HepG2 (cell line): ENCODE measurements at places on chromosomes 1 and 21. TPM values are rescaled to one million over a fixed set of nuclear protein-coding genes. Genes with fewer than 3 reads are reported as not detected.

The HSF2BP gene
- total RNA-seq = 1.6 and 2.2 TPM in 2 replicates

- DNase-seq = no peak
These were observed 99.2 kb upstream of the PALMD start for GRCh38 chr1:99546432-99547416.

DNA sequence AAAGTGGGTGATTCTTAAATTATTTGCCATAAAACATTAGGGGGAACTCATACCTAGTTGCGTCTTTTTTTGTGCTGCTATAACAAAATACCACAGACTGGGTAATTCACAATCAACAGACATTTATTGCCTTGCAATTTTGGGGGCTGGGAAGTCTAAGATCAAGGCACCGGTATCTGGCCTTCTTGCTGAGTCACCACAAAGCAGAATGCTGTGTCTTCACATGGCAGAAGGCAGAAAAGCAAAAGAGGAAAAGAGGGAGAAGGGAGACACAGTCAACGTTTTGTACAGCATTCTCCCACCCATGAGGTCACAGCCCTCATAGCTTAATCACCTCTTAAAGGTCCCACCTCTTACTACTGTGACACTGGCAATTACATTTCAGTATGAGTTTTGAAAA lies 291.0 kb downstream of the CHRM3 start:
- no peak for DNase-seq

DNA sequence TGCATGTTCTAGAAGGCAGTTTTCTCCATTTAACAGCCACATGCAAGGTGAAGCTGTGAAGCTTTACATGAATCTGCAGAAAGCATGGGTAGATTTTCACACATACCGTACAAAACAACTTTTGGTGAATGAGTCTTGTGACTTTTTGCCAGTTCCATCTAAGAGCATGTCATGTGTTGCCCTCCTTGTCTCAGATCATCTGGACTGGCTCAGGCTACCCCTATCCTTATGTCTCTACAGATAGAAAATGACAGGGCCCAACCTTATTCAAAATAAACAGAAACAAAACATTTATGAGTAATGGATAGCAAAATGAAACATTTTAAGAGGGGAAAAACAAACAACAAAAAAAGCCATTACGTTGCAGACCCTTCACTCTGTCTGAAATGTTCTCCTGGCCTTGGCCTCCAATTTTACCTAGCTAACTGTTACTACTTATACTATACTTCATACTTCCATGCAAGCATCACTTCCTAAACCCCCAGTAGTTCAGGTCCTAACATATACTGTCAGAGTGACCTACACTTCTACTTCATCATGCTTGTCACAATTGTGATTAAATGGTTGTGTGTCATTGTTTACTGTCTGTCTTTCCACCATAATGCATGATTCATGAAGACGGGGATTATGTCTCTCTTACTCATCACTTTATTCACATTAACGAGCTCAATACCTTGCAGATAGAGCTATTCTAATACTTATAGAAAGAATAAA lies 39.0 kb downstream of the LRRC8C start:
- no peak for DNase-seq

- DNase-seq = peak; percentile 50
These were observed 3.8 kb downstream of the RNF186 start for GRCh38 chr1:19811206-19811851.

GRCh38 chr1:99613716-99614115 lies 32.2 kb upstream of the PALMD start:
- DNase-seq = no peak

The SPRR2G gene
- total RNA-seq = not detected in 2 replicates

DNA sequence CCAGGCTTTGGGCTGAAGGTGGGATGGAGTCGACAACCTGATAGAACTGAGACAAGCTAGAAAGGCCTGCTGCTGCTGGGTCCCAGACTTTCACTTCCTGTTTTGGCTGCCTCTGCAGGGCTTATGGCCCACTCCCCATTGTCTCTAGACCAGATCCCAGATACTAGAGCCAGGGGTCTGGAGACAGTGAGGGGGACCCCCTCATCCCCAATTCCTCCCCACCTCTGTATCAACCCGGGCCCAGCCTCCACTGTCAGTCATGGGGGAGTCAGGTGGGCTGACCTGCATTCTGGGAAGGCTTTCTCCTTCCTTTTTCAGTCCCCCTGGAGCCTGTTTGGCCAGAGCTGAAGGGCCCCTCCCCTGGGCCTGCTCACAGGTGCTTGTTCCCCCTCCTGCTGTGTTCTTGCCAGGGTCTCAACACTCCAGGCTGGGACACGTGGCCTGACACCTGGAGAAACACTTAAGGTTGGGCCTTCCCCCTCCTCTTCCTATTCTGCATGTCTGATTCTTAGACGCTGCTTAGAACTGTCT lies 18.0 kb upstream of the ETV3L start:
- DNase-seq = no peak

- DNase-seq = no peak
These were observed 5.1 kb downstream of the PODN start for GRCh38 chr1:53066891-53067738.

DNA sequence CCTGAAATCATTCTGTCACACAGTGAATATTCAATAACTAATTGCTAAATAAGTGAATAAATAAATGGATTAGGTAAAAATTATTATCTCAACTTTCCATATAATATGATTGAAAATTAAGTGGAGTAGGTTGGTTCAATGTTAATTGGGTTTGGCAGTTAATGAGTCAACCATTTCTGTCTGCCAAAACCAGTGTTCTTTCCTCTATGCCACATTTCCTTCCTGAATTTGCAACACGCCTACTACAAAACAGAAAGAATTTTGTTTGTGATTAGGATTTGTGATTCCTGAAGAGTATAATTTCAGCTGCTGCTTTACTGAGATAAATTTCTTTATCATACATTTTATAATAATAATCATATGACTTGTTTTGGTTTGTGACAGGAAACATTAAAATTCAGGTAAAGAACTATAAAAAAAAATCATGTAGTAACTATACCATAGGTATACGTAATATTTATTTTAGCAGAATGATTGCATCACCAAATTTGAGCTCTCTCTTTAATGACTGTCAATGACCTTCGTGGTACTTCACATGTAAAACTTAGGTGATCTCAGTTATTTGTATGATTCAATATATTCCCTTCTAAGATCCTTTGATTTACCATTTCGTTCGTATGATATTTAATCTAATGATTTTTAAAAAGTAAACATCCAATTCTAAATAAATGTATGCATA lies 241.3 kb downstream of the KCNT2 start:
- no peak for DNase-seq

DNA sequence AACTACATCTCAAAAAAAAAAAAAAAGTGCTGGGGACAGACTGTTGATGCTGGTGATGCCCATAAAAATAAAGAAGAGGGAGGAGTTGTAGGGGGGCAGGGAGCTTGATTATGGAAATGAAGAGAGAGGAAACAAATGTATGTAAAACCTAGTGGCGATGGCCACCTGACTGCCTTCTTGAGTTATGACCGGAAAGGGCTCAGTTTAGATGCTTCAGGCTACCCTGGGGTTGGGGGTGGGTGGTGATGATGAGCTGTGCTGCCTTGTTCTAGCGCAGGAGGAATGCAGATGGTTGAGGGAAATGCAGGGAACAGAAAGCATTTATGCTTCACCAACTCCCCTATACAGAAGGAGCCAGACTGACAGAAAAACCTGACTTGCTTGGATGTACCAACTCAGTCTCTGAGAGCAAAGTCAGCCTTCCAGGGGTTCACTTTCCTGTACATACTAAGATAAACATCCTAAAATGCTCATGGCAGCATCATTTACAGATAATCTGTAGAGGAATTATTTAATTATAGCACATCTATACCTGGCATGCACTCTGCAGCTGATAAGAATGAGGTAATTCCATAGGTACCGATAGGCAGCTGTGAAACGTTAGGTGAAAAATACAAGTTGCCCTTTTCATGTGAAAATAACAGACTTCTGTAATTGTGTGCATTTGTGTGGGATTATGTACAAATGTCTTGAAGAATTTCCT lies 8.0 kb upstream of the BCAR3 start:
- no peak for DNase-seq

GRCh38 chr1:199490769-199491527 lies 536.6 kb upstream of the NR5A2 start:
- no peak for DNase-seq
